ENCODE measurements at places on chromosomes 2 and 18. TPM values are rescaled to one million over a fixed set of nuclear protein-coding genes. Genes with fewer than 3 reads are reported as not detected.

The TLX2 gene
- not detected for total RNA-seq

GRCh38 chr18:47799376-47799775 lies 131.1 kb downstream of the SMAD2 start:
- no peak for DNase-seq
- H3K36me3 ChIP-seq, result no peaks in the 10 kb centered on the region
- H3K27ac ChIP-seq, result no peak overlapping the region
- H3K27me3 ChIP-seq, result no peaks in the 10 kb centered on the region
- no peaks in the 10 kb centered on the region for H3K4me1 ChIP-seq

The CNGA3 gene
- total RNA-seq, result not detected

- no peaks in the 10 kb centered on the region for H3K27me3 ChIP-seq
- H3K36me3 ChIP-seq, result peaks cover 4% of the 10 kb centered on the region
- no peak overlapping the region for H3K27ac ChIP-seq
- H3K4me3 ChIP-seq, result no peak overlapping the region
These were observed 141.8 kb downstream of the MYO1B start for GRCh38 chr2:191386938-191387536.

DNA sequence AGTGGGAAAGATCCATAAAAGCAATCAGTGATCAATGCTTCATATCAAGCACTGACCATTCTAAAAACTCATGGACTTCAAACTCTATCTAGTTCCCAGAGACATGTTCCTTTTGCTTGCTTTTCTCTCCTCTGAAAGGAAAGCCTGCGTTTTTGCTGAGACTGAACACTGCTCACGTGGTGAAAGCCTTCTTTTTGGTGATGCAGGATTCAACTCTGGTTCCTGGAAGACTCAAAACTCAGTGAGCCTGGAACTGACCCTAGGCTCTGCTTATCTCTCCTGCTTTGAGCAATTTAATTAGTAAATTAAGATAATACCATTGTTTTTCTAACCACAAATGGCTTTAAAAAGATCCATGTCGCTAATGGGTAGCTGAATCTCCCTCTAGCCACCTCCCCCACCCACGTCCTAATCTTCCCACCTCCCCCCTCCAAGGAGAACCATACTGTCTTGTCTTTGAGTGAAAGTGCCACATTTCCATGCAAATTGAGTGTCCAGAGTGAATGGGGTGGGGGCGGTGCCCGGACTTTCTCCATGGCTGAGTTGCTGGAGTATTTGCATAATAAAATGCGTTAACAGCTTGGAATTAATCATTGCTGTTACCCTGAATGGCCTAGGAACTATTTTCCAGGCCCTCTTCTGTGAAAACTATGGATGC lies 130.5 kb downstream of the BCL11A start:
- no peak overlapping the region for H3K27ac ChIP-seq
- H3K4me1 ChIP-seq, result no peaks in the 10 kb centered on the region
- no peaks in the 10 kb centered on the region for H3K36me3 ChIP-seq
- no peak overlapping the region for H3K4me3 ChIP-seq
- DNase-seq, result no peak
- no peaks in the 10 kb centered on the region for H3K27me3 ChIP-seq

DNA sequence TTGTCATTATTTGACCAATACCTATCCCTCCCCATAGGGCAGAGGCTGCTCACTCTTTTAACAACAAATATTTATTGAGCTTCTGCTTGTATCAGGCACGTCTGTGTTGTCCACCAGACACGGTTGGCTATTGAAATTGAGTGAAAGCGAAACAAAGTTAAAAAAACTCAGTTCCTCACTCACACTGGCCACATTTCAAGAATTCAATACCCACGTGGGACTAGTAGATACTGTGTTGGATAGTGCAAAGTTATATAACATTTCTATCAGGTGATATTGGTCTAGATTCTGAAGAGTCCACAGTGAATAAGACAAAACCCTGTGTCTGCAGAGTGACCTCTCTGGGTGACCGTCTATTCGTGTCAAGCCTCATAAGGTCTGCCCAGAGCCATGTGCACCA lies 43.9 kb upstream of the GALR1 start:
- H3K27me3 ChIP-seq, result no peaks in the 10 kb centered on the region
- no peak for DNase-seq
- H3K4me3 ChIP-seq, result no peak overlapping the region
- no peak overlapping the region for H3K27ac ChIP-seq
- peaks cover 19% of the 10 kb centered on the region for H3K4me1 ChIP-seq

The REL gene
- 10.0 TPM for total RNA-seq

GRCh38 chr2:197954328-197954727 lies 149.9 kb downstream of the PLCL1 start:
- H3K4me3 ChIP-seq, result no peak overlapping the region
- no peaks in the 10 kb centered on the region for H3K27me3 ChIP-seq
- no peak overlapping the region for H3K27ac ChIP-seq
- no peaks in the 10 kb centered on the region for H3K36me3 ChIP-seq
- no peak for DNase-seq

Data from Panc1 (cell line).